Stimulated activated CD8-positive, alpha-beta memory T cell treated with anti-CD3 and anti-CD28 coated beads, Interleukin-4, amount 100 ng/mL, for 24 hours (primary cell): ENCODE measurements at places on chromosomes 1 and 21.
A peak's percentile ranks its signal among the peaks of the same experiment; 100 is the strongest.

DNA sequence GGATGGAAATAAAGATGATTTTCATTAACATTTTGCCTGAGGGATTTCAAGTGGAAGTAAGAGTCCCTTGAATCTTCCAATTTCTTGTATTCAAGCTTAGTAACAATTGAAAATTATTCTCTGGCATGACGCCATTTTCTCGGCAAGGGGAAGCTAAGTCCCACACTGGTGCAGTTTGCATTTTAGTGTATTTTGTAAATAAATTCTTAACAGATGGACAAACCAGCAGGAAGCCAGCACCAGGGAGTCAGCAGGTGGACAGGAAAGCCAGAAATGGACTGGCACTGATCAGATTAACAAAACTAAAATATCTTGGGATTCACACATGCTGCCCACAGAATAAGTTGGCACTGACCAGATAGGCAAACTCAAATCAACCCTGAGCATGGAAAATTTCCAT lies 311.3 kb downstream of the LRRIQ3 start:
- no peak for DNase-seq

- DNase-seq = no peak
Observed at GRCh38 chr1:201112173-201112731, at the start of gene CACNA1S. TSS of gene CACNA1S (minus strand) at chr1:201112426. CDS start at chr1:201112339, 87 bp downstream.

- DNase-seq = no peak
Observed at GRCh38 chr1:205546541-205546940, 42.1 kb downstream of the CDK18 start.

- no peak for DNase-seq
Observed at GRCh38 chr1:166915941-166916340, 39.9 kb upstream of the TADA1 start.

- no peak for DNase-seq
Observed at GRCh38 chr1:64246294-64246917, 43.0 kb downstream of the UBE2U start.

GRCh38 chr1:45554198-45554597 lies 3.6 kb downstream of the AKR1A1 start:
- no peak for DNase-seq

- DNase-seq = no peak
Observed at GRCh38 chr1:107415241-107415640, 274.4 kb downstream of the NTNG1 start.

DNA sequence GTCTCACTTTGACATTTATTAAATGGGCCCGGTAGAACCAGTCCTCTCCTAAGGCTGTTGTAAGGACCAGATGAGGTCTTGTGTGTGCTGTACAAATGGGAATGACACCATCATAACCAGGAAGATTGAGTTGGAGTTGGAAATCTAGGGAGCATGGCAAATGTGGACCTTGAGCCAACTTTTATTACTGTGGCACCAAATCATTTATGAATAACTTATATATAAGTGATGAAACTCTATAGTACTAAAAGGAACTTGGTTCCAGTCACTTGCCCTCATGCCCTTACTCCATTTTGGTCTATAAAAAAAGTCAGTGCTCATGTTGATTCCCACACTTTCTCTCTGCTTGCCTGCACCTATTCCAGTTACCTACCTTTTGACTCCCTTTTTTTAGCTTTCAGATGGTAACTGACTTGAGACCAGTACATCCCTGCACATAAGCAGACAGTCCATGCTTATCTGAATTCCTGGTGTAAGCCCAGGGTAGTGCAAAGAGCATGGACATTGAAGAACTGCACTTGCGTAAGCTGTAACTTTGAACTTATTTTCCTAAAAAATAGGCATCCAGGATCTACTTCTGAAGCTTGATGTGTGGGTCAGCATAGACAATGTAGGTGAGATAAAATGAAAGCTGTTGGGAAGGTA lies 210.6 kb downstream of the PBX1 start:
- DNase-seq = no peak

GRCh38 chr1:111749628-111750027 lies 6.1 kb upstream of the DDX20 start:
- DNase-seq = no peak

GRCh38 chr1:198156111-198156744 lies 570 bp upstream of the NEK7 start:
- DNase-seq = peak; percentile 63

GRCh38 chr21:36539434-36540150 lies 59.7 kb upstream of the CLDN14 start:
- DNase-seq = no peak

GRCh38 chr1:24725209-24725651 lies 20.0 kb upstream of the CLIC4 start:
- DNase-seq = no peak

DNA sequence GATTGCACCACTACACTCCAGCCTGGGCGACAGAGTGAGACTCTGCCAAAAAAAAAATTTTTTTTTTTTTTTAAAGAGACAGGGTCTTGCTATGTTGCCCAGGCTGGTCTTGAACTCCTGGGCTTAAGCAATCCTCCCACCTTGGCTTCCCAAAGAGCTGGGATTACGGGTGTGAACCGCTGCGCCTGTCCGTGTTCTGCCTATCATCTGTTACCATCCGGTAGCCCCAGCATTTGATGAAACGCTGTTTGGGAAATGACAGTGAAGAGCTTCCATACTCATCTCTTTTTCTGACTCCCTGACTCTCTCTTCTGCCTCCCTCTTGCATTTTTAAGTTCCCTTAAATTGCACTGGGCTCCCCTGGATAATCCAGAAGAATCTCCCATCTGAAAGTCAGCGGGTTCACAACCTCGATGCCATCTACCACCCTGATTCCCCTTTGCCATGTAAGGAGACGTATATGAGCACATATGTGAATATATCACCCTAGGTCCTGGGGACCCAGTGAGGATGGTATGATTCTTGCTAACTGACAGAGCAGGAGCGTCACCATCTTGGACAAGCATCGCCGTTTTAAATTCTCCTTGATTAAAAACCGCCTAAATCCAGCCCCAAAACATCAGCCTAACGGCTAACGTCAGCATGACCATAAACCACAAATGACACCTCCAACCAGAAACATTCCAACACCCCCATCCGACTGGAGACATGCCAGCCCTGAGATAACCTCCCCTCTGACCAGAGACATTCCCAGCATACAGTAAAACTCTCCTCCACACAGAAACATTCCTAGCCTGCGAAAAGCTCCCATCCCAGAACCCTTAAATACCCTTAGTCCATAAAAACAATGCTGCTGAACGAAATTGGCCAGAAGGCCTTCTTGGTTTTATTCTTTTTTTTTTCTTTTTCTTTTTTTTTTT lies 12.4 kb downstream of the TNFRSF8 start:
- DNase-seq = no peak

- DNase-seq = no peak
Observed at GRCh38 chr1:7319196-7319595, 451.9 kb upstream of the VAMP3 start.

DNA sequence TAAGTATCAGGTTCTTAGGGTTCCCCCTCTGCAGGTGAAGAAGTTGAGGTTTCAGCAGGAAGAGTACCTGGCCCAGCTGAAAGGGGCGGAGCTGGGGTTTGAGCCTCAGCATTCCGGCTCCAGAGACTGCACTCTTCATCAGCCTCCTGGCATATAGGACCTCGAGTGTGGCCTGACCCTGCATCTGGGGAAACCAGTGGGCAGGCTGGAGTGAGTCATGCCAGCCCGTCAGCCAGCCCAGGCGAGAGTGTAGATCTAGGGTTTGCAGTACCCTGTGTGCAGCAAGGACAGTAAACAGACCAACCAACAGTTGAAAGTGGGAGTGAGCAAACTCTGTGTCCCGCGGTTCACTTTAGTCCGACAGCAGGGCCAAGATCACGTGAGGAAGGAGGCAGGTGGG lies 14.1 kb downstream of the MFSD2A start:
- no peak for DNase-seq

GRCh38 chr1:221664253-221664652 lies 77.6 kb downstream of the DUSP10 start:
- DNase-seq = no peak
